Cardiac atrium fibroblast (primary cell): ENCODE measurements at places on chromosomes 11 and 22. TPM values are rescaled to one million over a fixed set of nuclear protein-coding genes. Genes with fewer than 3 reads are reported as not detected.

Gene DEPDC7
- total RNA-seq = 1.3 and 1.9 TPM in 2 replicates

Gene ZPR1
- 20.8 and 43.6 TPM in 2 replicates for total RNA-seq

Gene H19
- total RNA-seq = 2,200 and 5,783 TPM in 2 replicates

Gene CELF1
- total RNA-seq = 37.0 and 48.4 TPM in 2 replicates

Gene TBX1
- total RNA-seq = 0.18 TPM in 1 of 2 replicates, not detected in the other

Gene SNU13
- 126 and 164 TPM in 2 replicates for total RNA-seq

Gene SELENOO
- 18.3 and 19.5 TPM in 2 replicates for total RNA-seq

Gene SPON1
- 30.7 and 52.2 TPM in 2 replicates for total RNA-seq

Gene FXYD2
- total RNA-seq = 1.3 TPM in 1 of 2 replicates, not detected in the other
